HS-5 (cell line): ENCODE measurements at places on chromosomes 7 and 10.

DNA sequence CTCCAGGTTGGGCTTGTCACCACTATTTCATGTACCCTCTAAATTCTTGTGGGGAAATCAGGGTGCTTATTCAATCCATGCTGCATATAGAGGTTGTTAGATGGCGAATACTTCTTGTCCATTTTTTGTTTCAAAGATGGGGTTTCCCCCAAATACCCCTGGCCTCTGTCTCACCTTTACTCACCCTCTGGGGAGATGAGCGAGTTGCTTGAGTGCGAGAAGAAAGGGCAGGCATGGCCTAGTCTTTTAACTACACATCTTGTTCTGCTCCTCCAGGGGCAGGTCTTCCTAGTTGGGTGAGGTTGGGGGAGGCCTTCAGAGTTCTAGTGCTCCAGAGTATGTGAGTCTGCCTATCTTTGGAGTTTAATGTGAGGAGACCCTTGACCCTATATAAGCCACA lies 46.2 kb downstream of the HHEX start:
- DNase-seq: no peak

GRCh38 chr10:125882596-125882995 lies 1.5 kb upstream of the DHX32 start:
- no peak for DNase-seq

- no peak for DNase-seq
These were observed 98.0 kb downstream of the RALA start for GRCh38 chr7:39721345-39721744.

GRCh38 chr10:17580885-17581284 lies 36.3 kb downstream of the HACD1 start:
- no peak for DNase-seq

DNA sequence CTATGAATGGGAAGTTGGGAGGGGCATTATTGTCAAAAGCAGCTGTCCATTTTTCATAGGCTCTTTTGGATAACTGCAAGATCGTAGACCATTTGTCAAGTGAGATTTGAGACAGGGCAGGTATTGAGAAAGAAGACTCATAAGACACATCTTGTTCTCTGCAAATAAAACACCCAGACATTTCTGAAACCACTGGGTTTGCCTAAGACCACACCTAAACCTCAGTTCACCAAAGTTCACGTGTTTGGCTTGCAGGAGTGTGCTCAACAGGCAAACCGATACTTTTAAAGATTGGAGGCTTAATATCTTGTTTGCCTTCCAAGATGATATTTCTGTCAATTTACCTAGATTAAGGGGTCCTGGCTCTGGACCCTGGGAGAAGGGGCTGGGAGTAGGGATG lies 628.4 kb downstream of the CALN1 start:
- no peak for DNase-seq

GRCh38 chr10:78047314-78047891 lies 13.7 kb downstream of the RPS24 start:
- no peak for DNase-seq

GRCh38 chr7:12759151-12759550 lies 71.7 kb downstream of the ARL4A start:
- no peak for DNase-seq

GRCh38 chr10:121002586-121003205 lies 151.5 kb downstream of the WDR11 start:
- DNase-seq: no peak

- no peak for DNase-seq
These were observed 54.0 kb downstream of the GLCCI1 start for GRCh38 chr7:8022628-8023027.

- no peak for DNase-seq
These were observed 257.6 kb downstream of the EXOC4 start for GRCh38 chr7:133510326-133511055.

DNA sequence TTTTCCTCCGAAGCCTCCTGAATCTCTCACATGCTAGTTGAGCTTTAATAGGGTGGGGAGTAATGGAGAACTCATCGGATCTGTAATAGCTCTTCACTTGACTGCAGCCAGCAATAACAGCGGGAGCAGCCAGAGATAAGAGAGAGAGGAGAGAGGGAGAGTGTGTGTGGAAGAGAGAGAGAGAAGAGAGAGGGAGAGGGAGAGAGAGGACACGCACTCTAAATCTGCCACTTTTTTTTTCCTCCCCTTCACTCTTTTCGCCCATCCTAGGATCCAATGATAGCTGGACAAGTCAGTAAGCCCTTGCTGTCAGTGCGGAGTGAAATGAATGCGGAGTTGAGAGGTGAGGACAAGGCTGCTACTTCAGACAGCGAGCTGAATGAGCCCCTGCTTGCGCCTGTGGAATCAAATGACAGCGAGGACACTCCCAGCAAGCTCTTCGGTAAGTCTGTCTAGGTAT lies 107.9 kb downstream of the POU6F2 start:
- no peak for DNase-seq

GRCh38 chr7:157597562-157597961 lies 260.8 kb downstream of the DNAJB6 start:
- DNase-seq: no peak

- no peak for DNase-seq
These were observed 54.4 kb upstream of the SEC61G start for GRCh38 chr7:54813398-54813797.

DNA sequence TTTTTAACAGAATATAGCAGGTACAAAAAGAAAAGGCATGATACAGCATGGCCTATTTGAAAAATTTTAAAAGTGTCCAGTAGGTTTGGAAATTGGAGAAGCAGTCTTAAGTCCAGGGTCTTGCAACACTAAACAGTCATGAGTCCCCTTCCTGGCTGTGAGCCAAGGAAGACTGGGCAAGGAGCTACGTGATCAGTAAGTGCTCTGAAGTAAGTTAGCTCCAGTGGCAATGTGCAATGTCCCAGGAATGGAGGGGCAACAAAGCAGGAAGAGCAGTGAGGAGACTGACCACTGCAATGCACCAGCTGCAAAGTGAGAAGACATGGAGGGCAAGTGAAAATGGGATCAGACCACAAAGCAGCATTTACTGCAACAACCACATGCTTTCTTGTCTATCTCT lies 72.9 kb upstream of the GRID1 start:
- peak; percentile 68 for DNase-seq

DNA sequence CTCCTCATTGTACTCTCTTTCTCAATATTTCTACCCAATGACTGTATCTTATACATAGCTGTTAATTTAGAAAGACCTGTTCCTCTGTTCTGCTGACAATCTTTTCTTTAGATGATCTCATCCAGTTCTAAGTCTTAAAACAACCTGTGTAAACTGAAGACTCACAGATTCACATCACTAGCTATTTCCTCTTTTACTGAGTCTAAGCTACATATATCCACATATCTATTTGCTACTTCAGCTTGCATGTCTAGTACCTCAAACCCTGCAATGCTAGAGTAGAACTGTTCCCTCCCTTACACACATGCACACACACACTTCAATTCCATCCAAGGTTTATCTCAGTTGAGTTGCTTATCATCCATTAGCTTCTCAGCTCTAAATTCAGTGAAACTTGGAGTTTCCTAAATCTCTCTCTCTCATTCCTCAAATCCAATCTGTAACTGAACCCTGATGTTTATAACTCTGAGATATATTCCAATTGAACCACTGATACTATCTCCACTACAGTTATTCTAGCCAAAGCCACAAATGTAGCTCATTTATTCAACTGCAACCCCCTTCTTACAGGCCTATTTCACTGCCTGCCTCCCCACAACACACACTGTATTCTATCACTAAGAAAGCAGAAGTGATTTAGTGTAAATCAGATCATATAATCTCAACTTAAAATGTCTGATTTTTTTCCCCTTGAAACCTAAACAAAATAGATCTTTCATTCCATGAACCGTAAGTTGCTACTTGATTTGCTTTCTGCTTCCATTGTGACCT lies 1036.8 kb upstream of the POT1 start:
- DNase-seq: no peak

DNA sequence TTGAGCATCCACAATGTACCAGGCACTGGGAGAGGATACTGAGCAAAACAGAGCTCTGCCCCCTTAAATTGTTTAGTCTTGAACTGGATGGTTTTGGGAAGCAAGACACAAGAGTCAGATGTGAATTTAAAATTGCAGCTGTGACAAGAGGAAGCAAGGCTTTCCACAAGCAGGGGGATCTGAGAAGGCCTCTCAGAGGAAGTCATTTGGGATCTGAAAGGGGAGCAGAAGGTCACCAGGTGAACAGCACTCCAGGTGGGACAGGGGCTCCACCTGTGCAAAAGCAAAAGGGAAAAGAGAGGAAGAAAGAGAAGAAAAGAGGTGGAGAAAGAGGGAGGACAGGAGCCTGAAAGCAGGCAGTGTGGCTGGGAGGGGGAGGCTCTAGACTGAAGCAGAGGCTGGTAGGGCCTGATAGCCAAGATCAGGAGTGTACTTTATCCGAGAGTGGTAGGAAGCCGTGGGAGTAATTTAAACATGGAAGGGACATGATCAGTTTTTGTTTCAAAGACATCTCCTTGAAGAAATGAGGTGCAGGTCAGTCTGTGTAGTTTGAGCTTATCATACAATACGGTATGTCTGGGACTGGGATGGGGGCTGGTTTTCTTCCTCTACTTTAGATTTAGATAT lies 76.1 kb upstream of the DUSP5 start:
- DNase-seq: no peak

DNA sequence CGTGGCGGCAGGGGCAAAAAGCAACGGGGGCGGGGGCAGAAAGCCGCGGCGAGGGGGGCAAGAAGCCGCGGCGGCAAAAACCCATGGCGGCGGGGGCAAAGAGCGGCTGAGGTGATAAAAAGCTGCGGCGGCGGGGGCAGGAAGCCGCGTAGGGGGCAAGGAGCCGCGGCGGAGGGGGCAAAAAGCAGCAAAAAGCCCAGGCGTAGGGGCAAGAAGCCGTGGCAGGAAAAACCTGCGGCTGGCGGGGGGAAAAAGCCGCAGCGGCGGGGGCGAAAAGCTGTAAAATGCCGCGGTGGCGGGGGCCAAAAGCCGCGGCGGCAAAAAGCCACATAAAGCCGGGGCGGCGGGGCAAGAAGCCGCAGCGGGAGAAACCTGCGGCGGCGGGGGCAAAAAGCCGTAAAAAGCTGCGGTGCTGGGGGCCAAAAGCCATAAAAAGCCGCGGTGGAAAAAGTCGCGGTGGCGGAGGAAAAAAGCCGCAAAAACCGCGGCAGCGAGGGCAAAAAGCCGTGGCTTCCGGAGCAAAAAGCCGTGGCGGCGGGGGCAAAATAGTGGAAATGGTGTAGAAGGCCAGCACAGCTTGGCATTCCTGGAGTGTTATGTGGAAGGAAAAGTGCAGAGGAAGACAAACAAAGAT lies 487.8 kb downstream of the ZNF33B start:
- no peak for DNase-seq

DNA sequence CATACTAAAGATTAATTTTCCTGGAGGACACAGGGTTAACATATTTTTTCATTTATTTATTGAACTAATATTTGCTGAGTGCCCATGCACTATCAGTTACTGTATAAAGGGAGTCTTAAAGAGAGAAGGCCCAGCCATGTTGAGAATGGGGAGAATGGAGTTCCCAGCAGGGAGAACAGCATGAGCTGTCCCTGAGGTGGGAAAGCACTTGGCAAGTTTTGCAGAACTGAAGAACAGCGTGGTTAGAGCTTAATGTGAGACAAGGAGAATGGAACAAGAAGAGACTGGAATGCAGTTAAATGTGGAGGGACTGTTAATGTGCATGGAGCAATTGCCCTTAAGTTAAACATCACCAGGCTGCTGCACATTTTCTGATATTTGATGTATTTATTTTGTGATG lies 435.4 kb downstream of the SUGCT start:
- no peak for DNase-seq

- DNase-seq: no peak
These were observed 980 bp downstream of the ADAMTS14 start for GRCh38 chr10:70673043-70673928.

DNA sequence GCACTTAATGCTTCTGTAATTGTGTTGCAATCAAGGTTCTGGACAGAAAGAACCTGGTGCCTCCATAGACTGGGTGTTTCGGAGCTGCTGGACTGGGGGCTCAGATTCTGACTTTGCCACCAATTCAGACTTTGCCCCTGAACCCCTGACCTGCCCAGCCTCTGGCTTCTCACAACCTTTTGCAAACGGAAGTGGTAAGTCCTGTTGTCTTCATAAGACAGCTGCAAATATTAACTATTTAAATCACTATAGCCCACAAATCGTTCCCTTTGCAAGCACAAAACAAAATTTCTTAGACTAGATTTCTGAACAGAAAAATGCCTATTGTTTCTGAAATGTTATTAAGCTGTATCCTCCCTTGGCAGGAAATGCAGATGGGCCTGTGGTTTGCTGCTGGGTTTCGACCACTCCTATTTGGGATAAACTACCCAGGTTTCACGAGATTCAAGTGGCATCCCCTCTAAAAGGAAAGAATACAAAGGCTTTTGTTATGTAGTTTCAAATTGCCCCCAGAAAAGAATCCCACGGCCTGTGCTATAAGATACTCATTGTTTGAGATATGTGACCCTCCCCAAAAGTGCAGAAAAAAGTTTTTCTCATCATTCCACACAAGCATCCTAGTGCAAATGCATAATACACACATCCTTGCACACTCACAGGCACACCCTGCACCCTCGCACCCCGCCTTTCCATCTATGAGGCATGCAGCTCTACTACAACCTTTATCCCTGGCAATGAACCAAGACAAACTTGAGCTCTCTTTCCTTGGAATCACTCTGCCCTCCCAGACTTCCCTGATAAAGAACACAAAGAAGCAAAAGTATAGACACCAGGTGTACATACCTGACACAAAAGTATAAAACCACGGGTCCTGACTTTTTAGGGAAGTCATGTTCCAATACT lies 209.1 kb downstream of the PRPF18 start:
- no peak for DNase-seq

DNA sequence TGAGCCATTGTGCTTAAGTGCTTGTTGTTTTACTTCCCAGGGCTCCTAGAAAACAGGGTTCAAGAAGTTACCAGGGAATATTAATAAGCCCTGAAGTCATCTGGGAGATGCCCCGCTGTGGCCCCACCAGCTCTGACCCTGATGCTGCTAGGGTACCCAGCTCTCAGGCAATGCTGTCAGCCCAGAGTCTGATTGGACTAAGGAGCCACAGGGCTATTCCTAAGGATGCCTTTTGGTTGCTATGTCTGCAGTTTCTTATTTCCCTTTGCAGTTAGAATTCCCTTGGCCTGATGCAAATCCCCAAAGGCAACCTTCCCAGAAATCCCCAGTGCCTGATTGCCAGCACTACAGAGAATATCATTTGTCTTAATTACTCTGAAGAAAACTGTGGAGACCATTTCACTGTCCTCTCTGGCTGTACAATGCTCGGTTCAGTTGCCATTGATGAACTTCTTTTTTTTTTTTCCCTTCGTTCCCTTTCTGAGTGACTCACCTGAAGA lies 236.7 kb upstream of the KMT2E start:
- DNase-seq: no peak

DNA sequence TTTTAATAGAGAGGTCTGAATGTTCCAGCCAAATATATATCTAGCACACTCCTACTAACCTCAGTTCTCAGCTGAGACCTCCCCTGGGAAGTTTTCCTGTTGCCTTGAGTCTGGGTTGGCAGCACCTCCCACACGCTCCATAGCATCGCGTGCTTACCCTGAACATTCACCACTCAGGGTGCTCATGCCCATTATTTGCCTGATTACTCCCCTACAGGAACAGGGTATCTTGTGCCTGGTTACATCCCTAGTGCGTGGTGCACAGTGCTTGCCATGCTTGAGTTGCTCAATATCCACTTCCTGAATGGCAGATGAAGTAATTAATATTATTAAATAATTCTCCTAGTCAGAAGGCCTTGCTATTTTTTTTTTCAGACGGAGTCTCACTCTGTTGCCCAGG lies 269.9 kb upstream of the IMMP2L start:
- no peak for DNase-seq
